ENCODE measurements at places on chromosomes 12 and 14.

DNA sequence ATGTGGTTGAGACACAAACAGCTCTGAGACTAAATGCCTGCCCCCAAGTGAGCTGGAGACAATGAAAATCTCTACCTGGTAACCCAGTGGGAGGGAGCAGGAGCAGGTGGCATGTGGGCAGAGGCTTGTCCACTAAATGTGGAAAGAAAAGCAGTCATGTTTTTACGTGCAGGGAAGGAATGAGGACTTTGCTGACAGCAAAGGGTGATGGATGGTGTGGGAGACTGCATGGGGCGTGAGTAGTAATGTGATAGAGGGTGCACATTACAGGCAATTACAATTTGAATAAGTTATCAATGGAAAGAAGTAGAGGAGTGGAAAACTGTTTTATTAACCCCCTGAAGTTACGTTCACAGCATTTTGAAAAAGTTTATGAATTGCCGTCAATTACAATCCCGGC, 176.6 kb downstream of the NRXN3 start:
- H3K4me3 ChIP-seq: no peak overlapping the region
- no peak for DNase-seq
- no peaks in the 10 kb centered on the region for H3K27me3 ChIP-seq
- no peaks in the 10 kb centered on the region for H3K36me3 ChIP-seq

GRCh38 chr12:41893491-41893890, 251.2 kb downstream of the GXYLT1 start:
- DNase-seq: no peak
- H3K27me3 ChIP-seq: no peaks in the 10 kb centered on the region
- H3K4me3 ChIP-seq: no peak overlapping the region
- no peaks in the 10 kb centered on the region for H3K36me3 ChIP-seq
- H3K27ac ChIP-seq: no peak overlapping the region

- DNase-seq: no peak
- no peaks in the 10 kb centered on the region for H3K4me1 ChIP-seq
- H3K27ac ChIP-seq: no peak overlapping the region
- no peaks in the 10 kb centered on the region for H3K27me3 ChIP-seq
Observed at GRCh38 chr14:31770271-31770670, 209.1 kb downstream of the NUBPL start.

- H3K27me3 ChIP-seq: no peaks in the 10 kb centered on the region
- no peaks in the 10 kb centered on the region for H3K36me3 ChIP-seq
- H3K4me3 ChIP-seq: peak overlapping the region; percentile 15
- DNase-seq: no peak
- no peaks in the 10 kb centered on the region for H3K4me1 ChIP-seq
- H3K27ac ChIP-seq: no peak overlapping the region
Observed at GRCh38 chr12:104596134-104596799, 139.5 kb downstream of the CHST11 start.

DNA sequence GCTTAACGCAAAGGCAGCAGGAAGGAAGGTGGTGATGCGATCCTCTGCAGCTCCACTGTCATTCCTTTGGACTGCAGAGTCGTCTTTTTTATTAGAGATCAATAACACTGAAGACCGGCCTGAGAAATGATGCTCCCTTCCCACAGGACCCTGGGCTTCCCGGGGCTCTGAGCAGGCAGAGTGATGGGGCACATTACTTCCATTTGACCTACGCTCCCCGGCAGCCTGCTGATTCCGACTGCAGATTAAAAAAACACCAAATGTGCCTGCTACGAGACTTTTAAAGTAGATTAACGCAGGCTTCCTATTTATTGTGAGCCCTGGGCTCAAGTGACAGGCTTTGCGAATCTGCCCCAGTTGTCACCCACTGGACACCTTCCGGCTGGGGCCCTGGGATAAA, 37.5 kb downstream of the KCNA1 start:
- H3K27ac ChIP-seq: no peak overlapping the region
- no peaks in the 10 kb centered on the region for H3K4me1 ChIP-seq
- DNase-seq: no peak
- peaks cover 70% of the 10 kb centered on the region for H3K27me3 ChIP-seq
- H3K4me3 ChIP-seq: no peak overlapping the region

DNA sequence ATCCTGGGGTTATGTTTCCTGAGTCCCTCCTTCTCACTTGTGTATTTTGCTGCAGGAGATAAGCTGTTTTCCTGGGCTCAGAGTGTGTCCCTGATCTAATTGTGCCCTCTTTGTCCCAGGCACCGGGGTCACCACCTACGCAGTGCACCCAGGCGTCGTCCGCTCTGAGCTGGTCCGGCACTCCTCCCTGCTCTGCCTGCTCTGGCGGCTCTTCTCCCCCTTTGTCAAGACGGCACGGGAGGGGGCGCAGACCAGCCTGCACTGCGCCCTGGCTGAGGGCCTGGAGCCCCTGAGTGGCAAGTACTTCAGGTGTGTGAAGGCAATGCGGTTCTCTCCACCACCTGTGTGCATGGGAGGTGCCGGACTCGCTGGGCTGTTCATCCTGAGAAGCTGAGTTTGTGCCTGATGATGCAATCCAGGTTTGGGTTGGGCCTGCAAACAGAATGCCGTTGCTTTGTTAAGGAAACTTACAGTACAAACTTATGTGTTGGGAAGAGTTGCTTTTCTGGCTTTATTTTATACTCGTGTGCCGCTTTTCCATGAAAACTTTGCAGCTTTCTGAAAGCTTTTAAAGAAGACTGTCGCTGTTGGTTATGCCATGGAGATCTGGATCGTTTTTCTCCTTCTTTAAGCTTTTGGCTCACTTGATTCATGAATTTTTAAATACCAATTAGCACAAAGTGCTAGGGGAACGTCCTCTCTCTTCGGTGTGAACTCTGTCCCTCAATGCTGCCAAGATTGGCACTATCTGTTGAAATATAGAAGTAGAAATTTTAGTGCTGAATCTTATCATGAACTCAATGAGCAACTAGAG, 27.6 kb downstream of the RDH12 start:
- no peaks in the 10 kb centered on the region for H3K36me3 ChIP-seq
- peak overlapping the region; percentile 19 for H3K4me3 ChIP-seq
- DNase-seq: no peak
- H3K27me3 ChIP-seq: peaks cover 6% of the 10 kb centered on the region

DNA sequence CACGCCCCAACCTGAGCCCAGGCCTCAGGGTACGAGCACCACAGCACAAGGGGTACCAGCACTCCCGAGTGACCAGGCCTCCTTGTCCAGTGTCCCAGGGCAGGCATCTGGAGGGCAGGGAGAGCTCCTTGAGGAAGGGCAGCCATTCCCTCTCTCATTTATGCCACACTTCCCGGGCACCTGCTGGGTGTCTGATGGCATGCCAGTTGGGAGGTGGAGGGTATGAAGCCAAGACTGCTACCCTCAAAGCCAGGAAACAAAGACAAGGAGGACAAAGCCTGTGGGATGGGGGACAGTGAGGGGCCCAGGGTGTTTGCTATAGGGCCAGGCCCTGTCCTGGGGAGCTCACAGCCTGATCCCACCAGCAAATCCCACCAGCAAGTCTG, 45.6 kb downstream of the CCDC88C start:
- DNase-seq: no peak
- H3K27ac ChIP-seq: peak overlapping the region; percentile 83
- no peaks in the 10 kb centered on the region for H3K27me3 ChIP-seq
- no peaks in the 10 kb centered on the region for H3K36me3 ChIP-seq
- no peak overlapping the region for H3K4me3 ChIP-seq

- H3K27ac ChIP-seq: no peak overlapping the region
- no peak for DNase-seq
- H3K4me1 ChIP-seq: no peaks in the 10 kb centered on the region
- H3K36me3 ChIP-seq: no peaks in the 10 kb centered on the region
Observed at GRCh38 chr14:85695300-85695699, 165.4 kb downstream of the FLRT2 start.

- H3K27me3 ChIP-seq: no peaks in the 10 kb centered on the region
- no peak overlapping the region for H3K27ac ChIP-seq
- DNase-seq: no peak
- H3K36me3 ChIP-seq: no peaks in the 10 kb centered on the region
- H3K4me3 ChIP-seq: no peak overlapping the region
- no peaks in the 10 kb centered on the region for H3K4me1 ChIP-seq
Observed at GRCh38 chr14:105141026-105141425, 27.6 kb downstream of the JAG2 start.

- no peaks in the 10 kb centered on the region for H3K36me3 ChIP-seq
- H3K4me3 ChIP-seq: no peak overlapping the region
- no peak overlapping the region for H3K27ac ChIP-seq
- DNase-seq: no peak
Observed at GRCh38 chr12:61554268-61555008, 705.8 kb upstream of the USP15 start.

DNA sequence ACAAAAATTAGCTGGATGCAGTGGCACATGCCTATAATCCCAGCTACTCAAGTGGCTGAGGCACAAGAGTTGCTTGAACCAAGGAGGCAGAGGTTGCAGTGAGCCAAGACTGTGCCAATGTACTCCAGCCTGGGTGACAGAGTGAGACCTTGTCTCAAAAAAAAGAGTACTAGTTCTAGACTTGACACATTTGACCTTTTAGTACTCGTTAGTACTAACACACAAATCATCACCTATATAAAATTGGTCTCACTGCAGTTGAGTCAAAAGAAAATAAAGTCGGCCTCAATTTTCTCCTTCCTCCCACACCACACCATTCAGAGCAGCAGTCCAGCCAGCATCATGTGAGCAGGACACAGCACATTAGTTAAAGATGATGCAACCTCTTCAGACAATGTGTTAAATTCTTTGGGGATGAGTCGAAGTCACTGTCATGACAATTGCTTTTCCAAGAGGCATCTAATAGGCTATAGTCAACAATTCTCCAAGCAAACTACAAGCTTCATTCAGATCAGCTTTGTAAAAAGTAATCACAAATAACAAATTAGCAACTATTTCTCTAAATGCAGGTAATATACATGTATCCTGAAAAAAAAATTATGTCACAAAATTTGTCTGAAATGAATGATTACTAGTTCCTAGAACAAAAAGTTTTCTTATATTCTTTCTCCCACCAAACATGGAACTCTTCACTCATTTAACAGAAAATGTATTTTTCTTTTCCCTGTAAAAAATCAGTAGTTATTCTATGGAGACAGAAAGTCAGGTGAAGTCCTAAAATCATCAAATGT, 55.6 kb downstream of the CLIP1 start:
- H3K4me1 ChIP-seq: peaks cover 29% of the 10 kb centered on the region
- H3K4me3 ChIP-seq: no peak overlapping the region
- no peak for DNase-seq
- H3K27ac ChIP-seq: peak overlapping the region; percentile 75
- no peaks in the 10 kb centered on the region for H3K27me3 ChIP-seq

DNA sequence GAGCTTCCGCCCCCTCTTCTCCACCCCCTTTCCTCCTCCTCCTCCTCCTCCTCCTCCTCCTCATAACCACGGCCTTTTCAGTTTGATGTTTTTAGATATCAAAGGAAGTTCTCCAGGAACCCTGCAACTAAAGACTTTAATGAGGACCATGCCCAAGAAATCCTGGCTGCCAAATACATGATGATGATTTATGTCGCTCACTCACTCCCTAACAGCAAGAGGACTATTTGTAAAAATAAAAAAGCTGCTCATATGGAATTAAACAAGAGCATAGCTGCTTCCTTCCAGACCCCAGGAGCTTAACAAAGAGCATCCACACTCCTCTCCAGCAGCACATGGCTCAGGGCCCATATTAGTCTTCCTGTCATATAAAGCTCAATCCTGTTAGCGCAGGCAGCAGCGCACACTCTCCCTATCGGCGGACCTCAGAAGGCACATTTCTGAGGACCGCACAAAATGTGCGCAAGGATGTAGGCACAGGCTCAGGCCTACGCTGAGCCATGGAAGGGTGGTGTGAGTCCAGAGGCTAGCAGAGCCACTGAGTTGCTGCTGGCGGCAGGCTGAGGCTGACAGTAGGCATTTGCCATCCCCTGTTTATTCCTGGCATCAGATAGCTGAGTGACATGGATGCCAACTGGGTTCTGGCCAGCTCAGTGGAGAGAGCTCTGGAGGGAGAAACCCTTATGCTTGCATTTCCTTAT, 232.8 kb downstream of the MSRB3 start:
- DNase-seq: no peak
- H3K36me3 ChIP-seq: no peaks in the 10 kb centered on the region
- H3K4me3 ChIP-seq: no peak overlapping the region

DNA sequence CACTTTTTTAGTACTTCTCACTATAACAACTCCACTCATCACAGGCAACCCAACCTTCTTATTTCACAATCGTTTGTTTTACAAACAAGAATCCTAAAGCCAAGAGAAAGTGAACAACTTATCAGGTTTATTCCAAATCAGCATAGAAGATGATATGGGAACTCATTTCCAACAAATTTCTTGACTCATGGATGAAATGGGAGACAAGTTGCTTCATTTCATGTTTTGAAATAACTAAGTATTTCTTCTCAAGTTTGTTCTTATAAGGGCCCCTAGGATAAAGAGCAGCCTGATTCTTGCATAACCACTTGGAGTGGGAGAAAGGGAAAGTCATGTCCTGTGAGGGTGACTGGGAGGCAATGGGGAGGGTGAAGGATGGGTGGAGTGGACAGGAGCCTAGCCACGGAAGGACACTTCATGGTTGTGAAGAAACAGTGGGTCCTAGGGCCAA, 168.3 kb downstream of the DUSP6 start:
- no peaks in the 10 kb centered on the region for H3K27me3 ChIP-seq
- no peak overlapping the region for H3K4me3 ChIP-seq
- peak overlapping the region; percentile 14 for H3K27ac ChIP-seq

GRCh38 chr12:24854908-24855307, 94.0 kb downstream of the BCAT1 start:
- no peaks in the 10 kb centered on the region for H3K27me3 ChIP-seq
- no peaks in the 10 kb centered on the region for H3K36me3 ChIP-seq
- no peak overlapping the region for H3K27ac ChIP-seq
- no peaks in the 10 kb centered on the region for H3K4me1 ChIP-seq
- H3K4me3 ChIP-seq: no peak overlapping the region

- H3K27ac ChIP-seq: peak overlapping the region; percentile 8
- DNase-seq: no peak
- H3K36me3 ChIP-seq: no peaks in the 10 kb centered on the region
- no peaks in the 10 kb centered on the region for H3K27me3 ChIP-seq
- peak overlapping the region; percentile 76 for H3K4me3 ChIP-seq
Observed at GRCh38 chr12:50927766-50928224, 24.5 kb upstream of the HIGD1C start.

GRCh38 chr12:12736759-12737676, 19.9 kb downstream of the CDKN1B start:
- H3K4me1 ChIP-seq: no peaks in the 10 kb centered on the region
- no peaks in the 10 kb centered on the region for H3K36me3 ChIP-seq
- no peaks in the 10 kb centered on the region for H3K27me3 ChIP-seq
- H3K4me3 ChIP-seq: peak overlapping the region; percentile 33
- DNase-seq: no peak
- H3K27ac ChIP-seq: peak overlapping the region; percentile 82

DNA sequence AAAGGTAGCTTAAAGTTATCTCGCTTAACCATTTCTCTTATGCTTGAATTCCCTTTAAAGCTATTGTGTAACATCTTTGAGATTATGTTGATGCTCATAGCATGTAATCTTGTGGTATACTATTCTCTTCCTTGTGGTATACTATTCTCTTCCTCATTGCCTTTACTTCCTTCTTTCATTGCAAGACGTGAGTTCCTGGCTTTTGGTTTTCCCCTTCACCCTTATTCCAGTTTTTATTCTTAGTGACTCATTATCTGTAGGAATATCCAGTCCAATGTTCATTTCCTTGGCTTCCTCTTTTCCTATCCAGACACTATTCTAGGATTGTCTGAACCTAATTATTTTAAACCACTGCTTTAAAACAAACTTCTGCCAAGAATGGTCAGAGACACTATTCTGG, 564.0 kb downstream of the CCER1 start:
- no peak overlapping the region for H3K4me3 ChIP-seq
- no peak overlapping the region for H3K27ac ChIP-seq
- no peaks in the 10 kb centered on the region for H3K4me1 ChIP-seq
